GM12878 (cell line): ENCODE measurements at places on chromosomes 3 and 15. TPM values are rescaled to one million over a fixed set of nuclear protein-coding genes. Genes with fewer than 3 reads are reported as not detected.
A peak's percentile ranks its signal among the peaks of the same experiment; 100 is the strongest.

GRCh38 chr3:10334459-10334858 lies 13.5 kb upstream of the SEC13 start:
- no peak overlapping the region for H3K4me3 ChIP-seq
- no peak for DNase-seq
- H3K27ac ChIP-seq: no peak overlapping the region
- H3K27me3 ChIP-seq: peaks cover 1% of the 10 kb centered on the region; the same call in 1 of the 2 replicates
- peaks cover 5% of the 10 kb centered on the region; the same call in 1 of the 2 replicates for H3K4me1 ChIP-seq

GRCh38 chr15:43168192-43169107 lies 16.8 kb upstream of the CCNDBP1 start:
- no peaks in the 10 kb centered on the region for H3K27me3 ChIP-seq
- no peak overlapping the region for H3K27ac ChIP-seq
- H3K36me3 ChIP-seq: peaks cover 10% of the 10 kb centered on the region
- no peaks in the 10 kb centered on the region for H3K4me1 ChIP-seq
- no peak overlapping the region for H3K4me3 ChIP-seq

DNA sequence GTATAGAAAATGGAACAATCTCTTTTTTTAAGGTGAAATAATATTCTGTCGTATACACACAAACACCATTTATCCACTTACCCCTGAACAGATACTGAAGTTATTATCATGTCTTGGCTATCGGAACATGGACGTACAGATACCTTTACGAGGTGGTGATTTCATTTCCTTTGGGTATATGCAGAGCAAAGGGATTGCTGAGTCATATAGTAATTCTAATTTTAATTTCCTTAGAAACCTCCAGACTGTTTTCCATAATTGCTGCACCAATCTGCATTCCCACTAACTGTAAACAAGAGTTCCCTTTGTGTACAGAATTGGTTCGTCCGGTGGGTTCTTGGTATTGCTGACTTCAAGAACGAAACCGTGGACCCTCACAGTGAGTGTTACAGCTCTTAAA lies 179.4 kb downstream of the SHOX2 start:
- no peak overlapping the region for H3K4me3 ChIP-seq
- H3K36me3 ChIP-seq: no peaks in the 10 kb centered on the region
- H3K27me3 ChIP-seq: no peaks in the 10 kb centered on the region
- H3K27ac ChIP-seq: no peak overlapping the region

DNA sequence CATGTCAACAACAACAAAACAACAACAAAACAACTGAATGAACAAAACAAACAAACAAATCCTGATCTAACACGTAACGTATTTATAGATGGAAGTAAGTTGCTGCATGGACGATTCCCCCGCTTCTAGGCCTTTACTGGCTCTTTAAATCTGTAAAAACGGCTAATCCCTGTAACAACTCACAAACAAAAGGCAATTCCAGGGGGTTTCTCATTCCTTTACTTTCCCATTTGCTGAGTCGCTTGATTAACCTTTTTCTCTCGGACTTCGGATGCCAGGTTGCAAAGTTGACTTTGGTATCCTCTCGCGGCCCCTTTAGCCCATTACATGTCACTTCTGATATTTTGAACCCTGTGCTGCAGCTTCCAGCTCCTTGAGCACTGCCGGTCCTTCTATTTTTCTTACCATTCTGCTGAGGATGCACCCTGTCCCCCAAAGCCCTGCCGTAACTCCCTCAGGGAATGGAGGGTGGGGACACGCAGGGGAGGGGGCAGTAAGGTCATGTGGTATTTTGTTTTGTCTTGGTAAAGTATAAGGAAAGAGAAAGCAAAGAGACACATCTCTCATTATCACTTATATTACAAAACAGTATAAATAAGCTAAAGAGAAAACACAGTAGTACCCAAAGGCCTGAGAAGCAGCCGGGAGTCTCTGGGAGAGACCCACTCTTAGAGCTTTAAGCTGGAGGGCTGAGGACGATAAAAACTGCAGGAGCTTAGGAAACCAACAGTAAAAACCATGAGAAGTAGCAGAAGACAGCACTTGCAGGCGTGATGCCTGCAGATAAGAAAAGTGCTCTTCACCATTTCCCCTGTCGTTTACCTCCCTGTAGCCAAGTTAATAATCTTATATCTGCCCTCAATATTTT lies 457.8 kb upstream of the ZNF717 start:
- H3K4me1 ChIP-seq: no peaks in the 10 kb centered on the region
- no peaks in the 10 kb centered on the region for H3K36me3 ChIP-seq
- no peak for DNase-seq
- H3K4me3 ChIP-seq: no peak overlapping the region
- H3K27ac ChIP-seq: no peak overlapping the region
- no peaks in the 10 kb centered on the region for H3K27me3 ChIP-seq

DNA sequence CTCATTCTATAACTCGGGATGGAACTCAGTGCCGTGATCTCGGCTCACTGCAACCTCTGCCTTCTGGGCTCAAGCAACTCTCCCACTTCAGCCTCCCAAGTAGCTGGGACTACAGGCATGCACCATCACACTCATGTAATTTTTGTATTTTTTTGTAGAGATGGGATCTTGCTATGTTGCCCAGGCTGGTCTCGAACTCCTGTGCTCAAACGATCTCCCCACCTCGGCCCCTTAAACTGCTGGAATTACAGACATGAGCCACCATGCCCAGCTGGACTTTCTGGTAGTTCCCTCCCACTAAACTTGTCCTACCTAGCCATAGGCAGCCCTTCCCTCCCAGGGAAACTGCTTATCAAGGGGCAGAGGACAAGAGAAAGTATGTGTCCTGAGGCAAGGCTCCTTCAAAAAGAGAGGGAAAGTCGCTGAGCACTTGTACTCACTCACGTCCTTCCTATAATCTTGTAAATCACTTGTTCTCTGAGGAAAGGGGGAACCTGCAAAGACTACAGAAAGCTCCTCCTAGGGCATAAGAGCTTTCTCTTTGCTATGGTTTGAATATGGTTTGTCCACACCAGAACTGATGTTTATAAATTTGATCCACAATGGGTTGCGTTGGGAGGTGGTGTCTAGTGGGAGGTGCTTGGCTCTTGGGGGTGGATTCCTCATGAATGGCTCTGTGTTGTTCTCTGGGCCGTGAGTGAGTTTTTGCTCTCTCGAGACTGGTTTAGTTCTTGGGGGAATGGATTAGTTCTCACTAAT lies 13.6 kb upstream of the TBL1XR1 start:
- no peak for DNase-seq
- H3K27me3 ChIP-seq: no peaks in the 10 kb centered on the region
- no peaks in the 10 kb centered on the region for H3K36me3 ChIP-seq
- H3K27ac ChIP-seq: no peak overlapping the region
- H3K4me3 ChIP-seq: no peak overlapping the region
- H3K4me1 ChIP-seq: no peaks in the 10 kb centered on the region

VPS13C gene
- total RNA-seq: 49.6 and 50.2 TPM in 2 replicates

GRCh38 chr15:57922776-57923175 lies 142.7 kb downstream of the ALDH1A2 start:
- H3K4me3 ChIP-seq: no peak overlapping the region
- DNase-seq: no peak
- no peaks in the 10 kb centered on the region for H3K36me3 ChIP-seq
- no peaks in the 10 kb centered on the region for H3K4me1 ChIP-seq
- no peak overlapping the region for H3K27ac ChIP-seq

DNA sequence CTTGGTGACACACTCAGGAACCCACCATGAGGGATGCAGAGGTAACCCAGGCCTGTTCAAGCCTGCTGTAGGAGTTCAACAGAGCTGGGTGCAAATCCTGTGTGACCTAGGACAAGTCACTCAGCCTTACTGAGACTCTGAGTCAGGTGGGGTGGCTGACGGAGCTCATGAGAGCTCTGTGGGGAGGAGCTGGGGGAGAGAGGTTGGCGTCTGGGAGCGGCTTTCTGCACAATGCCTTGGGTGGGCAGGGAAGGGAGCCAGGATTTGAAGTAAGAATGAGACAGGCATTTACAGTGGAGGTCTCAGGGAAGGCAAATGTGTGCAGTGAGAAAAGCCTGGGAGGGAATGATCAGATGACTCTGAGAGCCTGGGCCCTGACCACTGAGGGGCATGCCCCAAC lies 18.3 kb downstream of the C3orf18 start:
- no peaks in the 10 kb centered on the region for H3K4me1 ChIP-seq
- H3K27me3 ChIP-seq: no peaks in the 10 kb centered on the region; the same call in 1 of the 2 replicates
- H3K27ac ChIP-seq: no peak overlapping the region
- no peak for DNase-seq
- no peaks in the 10 kb centered on the region for H3K36me3 ChIP-seq

DNA sequence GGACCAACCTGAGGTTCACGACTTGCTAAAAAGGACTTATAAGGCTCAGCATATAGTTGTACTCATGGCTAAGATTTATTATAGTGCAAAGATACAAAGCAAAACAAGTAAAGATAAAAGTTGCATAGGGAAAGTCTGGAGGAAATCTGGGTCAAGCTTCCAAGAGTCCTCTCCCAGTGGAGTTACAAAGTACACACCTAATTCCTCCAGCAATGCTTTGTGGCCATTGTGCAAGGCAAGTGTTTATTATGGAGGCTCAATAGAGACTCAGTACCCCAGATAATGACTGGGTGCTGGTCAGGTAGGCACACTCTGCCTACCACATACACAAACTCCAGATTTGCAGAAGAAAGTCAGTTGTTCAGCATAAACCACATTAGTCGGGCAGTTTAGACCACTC lies 22.9 kb downstream of the LNP1 start:
- H3K36me3 ChIP-seq: no peaks in the 10 kb centered on the region
- no peaks in the 10 kb centered on the region for H3K4me1 ChIP-seq
- no peak overlapping the region for H3K4me3 ChIP-seq
- no peak for DNase-seq

SAMD7 gene
- not detected in 2 replicates for total RNA-seq

DNA sequence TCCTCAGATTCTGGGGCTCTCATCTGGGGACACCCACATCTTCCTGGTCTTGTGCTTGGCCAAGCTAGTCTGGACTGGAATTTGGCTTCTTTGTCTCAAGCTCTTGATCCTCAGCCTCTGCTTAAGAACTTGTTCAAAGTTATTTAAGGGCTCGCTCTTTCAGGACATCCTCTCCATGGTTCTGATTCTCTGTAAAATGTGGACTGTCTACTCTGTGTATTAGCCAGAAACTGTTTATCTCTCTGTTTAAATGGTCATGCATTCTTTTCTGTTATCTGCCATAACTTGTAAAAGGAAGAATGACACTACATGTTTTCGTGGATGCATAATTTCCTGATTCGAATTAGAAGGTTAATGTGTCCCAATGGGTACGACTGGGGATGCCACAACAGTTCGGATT lies 79.4 kb downstream of the COL6A5 start:
- H3K4me1 ChIP-seq: no peaks in the 10 kb centered on the region
- H3K36me3 ChIP-seq: no peaks in the 10 kb centered on the region
- H3K27me3 ChIP-seq: no peaks in the 10 kb centered on the region; the same call in 1 of the 2 replicates
- no peak overlapping the region for H3K27ac ChIP-seq
- no peak overlapping the region for H3K4me3 ChIP-seq

DNA sequence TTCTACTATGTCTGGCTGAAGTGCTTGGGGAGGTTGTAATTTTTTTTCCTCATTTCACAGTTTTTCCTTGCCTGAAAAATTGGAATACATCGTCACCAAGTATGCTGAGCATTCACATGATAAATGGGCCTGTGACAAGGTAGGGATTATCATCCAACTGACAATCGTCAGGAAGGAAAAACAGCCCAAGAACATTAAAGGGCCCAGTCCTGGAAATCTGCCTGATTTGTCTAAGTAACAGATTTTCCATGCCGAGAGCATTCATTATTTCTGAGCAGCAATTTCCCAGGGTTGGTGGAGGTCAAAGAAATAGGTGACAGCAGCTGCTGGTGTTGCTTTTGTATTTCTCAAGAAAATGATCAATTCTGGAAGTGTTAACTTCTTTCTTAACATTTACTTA lies 226.0 kb upstream of the CHRM5 start:
- no peak overlapping the region for H3K27ac ChIP-seq
- H3K4me1 ChIP-seq: no peaks in the 10 kb centered on the region; the same call in 1 of the 2 replicates
- no peaks in the 10 kb centered on the region for H3K27me3 ChIP-seq
- H3K36me3 ChIP-seq: no peaks in the 10 kb centered on the region
- H3K4me3 ChIP-seq: no peak overlapping the region

PARP6 gene
- 38.3 and 40.0 TPM in 2 replicates for total RNA-seq

CPNE9 gene
- not detected in 2 replicates for total RNA-seq

CELF6 gene
- total RNA-seq: 0.24 TPM in 1 of 2 replicates, not detected in the other

DNA sequence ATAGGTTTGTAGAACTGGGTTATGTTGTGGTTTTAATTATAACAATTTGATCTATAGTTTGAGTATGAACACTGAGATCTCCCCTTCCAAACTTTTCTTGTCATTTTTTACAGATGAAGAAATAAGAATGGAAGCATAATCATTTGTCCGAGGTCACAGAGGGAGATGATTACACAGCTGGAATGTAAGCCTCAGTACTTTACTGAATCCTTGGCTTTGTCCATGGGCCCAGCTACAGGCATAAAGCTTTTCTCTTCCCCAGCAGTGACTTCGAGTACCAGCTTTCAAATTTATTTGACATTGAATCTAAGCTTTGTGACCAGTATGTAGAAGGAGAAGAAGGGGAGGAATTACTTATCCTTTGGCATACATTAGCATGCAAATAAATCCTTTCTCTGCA lies 80.9 kb upstream of the DCBLD2 start:
- H3K4me1 ChIP-seq: no peaks in the 10 kb centered on the region; the same call in 1 of the 2 replicates
- DNase-seq: no peak
- no peaks in the 10 kb centered on the region for H3K36me3 ChIP-seq
- no peaks in the 10 kb centered on the region for H3K27me3 ChIP-seq
- no peak overlapping the region for H3K27ac ChIP-seq

HYAL2 gene
- 12.4 and 14.8 TPM in 2 replicates for total RNA-seq

GRCh38 chr3:140920029-140920428 lies 21.6 kb upstream of the SLC25A36 start:
- H3K4me3 ChIP-seq: no peak overlapping the region
- H3K36me3 ChIP-seq: no peaks in the 10 kb centered on the region
- H3K27ac ChIP-seq: no peak overlapping the region
- no peak for DNase-seq
- H3K4me1 ChIP-seq: no peaks in the 10 kb centered on the region

GOLGA8H gene
- total RNA-seq: 0.23 and 0.35 TPM in 2 replicates

GRCh38 chr3:174541708-174542315 lies 317.3 kb upstream of the NAALADL2 start:
- no peaks in the 10 kb centered on the region for H3K36me3 ChIP-seq
- H3K27me3 ChIP-seq: no peaks in the 10 kb centered on the region
- H3K27ac ChIP-seq: no peak overlapping the region

DNA sequence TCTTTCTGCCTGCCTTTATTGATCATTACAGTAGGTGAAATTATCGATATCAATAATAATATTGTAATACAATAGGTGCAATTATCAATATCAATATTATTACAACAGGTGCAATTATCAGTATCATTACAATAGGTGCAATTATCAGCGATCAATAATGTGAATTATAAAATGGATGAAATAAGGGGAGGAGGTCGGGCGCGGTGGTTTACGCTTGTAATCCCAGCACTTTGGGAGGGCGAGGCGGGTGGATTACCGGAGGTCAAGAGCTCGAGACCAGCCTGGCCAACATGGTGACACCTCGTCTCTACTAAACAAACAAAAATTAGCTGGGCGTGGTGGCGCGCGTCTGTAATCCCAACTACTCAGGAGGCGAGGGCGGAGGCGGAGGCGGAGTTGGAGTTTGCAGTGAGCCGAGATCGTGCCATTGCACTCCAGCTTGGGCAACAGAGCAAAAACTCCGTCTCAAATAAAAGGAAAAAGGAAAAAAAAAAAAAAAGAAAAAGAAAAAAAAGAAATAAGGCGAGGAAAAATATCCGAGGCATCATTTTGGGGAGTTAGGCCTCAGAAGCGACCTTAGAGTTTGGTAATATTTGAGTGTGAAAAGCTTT lies 611 bp upstream of the BNIP2 start:
- H3K36me3 ChIP-seq: no peaks in the 10 kb centered on the region
- H3K4me1 ChIP-seq: peaks cover 9% of the 10 kb centered on the region
- peak overlapping the region; percentile 67; the same call in 1 of the 2 replicates for H3K27ac ChIP-seq
- H3K27me3 ChIP-seq: no peaks in the 10 kb centered on the region
- peak overlapping the region; percentile 75 for H3K4me3 ChIP-seq
